ENCODE measurements at places on chromosomes 6 and 20.
A peak's percentile ranks its signal among the peaks of the same experiment; 100 is the strongest.

DNA sequence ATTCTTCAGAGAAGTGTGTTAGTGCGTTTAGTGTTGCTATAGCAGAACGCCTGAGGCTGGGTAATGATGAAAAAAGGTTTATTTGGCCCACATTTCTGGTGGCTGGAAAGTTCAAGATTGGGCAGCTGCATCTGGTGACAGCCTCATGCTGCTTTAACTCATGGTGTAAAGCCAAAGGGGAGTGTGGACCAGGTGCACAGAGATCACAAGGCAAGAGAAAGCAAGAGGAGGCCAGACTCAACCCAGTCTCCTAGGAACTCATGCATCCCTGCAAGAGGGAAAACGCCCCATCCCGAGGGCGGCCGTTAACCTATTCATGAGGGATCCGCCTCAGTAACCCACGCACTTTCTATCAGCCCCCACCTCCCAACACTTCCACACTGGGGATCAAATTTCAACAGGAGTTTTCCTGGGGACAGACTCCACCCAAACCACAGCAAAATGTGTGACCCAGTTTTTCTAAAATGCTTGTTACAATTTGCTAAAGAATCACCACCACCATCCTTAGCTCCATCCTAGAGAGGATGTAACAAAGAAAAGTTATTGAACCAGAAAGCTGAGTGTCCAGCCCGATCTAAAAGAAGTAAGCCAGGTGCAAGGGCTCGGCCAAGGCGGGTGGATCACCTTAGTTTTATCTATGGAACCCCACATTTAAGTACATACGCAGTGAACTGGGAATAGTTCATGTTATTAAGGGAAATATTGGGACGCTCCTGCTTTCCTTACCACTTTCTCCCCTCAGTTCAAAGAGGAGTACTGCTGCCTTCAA is 164.8 kb downstream of the QKI start:
- DNase-seq: peak; percentile 3

DNA sequence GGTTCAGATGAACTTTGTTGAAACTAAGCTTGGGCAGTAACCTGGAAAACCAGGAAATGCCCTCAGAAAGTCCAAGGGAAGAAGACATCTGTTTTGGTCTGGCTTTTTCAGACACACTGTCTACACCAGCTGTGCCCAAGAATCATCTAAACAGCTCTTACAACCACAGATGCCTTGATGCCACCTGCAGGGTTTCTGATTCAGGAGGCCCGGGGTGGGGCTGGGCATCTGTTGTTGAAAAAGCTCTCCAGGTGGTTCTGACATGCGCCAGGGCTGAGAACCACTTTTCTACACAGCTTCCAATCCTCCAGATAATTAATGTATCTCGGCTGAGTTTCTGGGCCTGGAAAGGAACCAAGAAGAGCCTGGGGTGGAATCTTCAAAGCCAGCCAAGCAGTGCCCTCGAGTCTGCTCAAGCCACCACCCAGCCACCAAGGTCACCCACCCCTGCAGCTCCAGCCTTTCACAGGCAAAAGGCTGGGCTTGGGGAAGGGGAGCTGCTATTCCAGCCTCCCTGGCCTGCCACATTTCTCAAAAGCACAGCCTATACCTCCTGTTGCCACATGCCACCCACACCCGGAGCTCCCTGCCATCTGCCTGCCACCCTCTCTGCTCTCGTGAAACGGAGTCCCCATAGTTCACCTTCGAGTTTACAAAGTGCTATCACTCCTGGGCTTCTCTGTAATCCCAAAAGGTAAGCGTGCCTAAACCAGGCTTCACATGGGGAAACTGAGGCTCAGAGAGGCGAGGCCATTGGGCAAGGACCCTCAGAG is 9.4 kb downstream of the MDGA1 start:
- DNase-seq: no peak

- peak; percentile 35 for DNase-seq
These were observed 6.4 kb downstream of the MYLK4 start for GRCh38 chr6:2744209-2744771.

DNA sequence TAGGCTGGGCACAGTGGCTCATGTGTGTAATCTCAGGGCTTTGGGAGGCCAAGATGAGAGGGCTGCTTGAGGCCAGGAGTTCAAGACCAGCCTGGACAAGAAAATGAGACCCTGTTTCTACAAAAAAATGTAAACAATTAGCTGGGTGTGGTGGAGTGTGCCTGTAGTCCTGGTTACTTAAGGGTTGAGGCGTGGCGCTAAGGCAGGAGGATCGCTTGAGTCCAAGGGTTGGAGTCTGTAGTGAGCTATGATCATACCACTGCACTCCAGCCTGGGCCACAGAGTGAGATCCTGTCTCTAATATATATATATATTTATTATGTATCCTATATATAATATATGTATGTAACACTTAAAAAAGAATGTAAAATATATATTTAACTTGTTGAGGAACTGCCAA is 7.9 kb upstream of the ABRACL start:
- DNase-seq: no peak

DNA sequence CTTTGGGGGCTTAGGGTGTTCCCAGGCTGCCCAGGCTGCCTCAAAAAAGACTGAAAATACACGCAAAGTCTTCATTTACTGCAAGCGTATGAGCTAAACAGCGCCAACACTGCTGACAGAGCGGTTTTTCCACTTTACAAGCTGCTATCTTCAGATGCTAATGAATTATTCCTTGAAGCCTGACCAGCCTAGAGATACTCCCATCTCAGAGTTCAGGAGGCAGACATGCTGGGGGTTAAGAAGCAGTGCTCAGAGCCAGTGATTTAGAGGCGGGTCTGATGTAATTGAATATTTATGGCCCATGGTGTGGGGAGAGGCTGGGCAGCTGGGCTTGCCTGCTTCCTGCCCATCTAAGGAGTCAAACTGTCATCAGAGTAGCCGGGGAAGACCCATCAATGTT is 241.4 kb downstream of the SLC24A3 start:
- DNase-seq: no peak

DNA sequence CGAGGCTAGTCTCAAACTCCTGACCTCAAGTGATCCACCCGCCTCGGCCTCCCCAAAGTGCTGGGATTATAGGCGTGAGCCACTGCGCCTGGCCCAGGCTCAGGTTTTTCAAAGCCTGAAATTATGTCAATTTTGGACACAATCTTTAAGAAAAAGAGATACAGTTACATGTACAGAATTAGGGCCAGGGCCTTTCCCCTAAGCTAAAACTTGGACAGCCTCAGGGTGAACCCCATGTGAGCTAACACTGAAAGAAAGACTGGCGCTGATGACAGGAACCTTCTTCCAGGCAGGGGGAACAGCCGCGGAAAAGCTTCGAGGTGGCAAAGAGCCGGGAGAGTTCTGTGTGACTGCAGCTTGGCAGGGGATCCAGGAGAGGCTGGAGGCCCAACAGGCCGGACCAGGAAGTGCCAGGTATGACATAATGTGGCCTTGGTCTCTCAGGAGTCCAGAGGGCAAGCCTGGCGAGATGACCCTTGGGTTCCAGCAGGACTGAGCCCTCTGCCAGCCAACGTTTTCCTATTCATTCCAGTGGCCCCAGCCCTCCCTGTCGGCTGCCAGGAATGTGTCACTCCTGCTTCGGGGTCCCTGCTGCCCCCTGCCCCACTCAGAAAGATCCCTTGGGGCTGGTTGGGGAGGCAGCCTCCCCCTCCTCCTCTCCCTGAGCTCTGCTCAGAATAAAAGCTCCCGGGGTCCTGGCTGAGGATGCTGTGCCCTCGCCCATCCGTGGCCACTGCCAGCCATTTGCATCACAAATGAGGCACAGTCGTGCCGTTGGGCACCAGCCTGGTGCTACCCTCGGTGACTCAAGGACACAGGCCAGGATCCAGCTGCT is 37.3 kb downstream of the RBM38 start:
- no peak for DNase-seq

DNA sequence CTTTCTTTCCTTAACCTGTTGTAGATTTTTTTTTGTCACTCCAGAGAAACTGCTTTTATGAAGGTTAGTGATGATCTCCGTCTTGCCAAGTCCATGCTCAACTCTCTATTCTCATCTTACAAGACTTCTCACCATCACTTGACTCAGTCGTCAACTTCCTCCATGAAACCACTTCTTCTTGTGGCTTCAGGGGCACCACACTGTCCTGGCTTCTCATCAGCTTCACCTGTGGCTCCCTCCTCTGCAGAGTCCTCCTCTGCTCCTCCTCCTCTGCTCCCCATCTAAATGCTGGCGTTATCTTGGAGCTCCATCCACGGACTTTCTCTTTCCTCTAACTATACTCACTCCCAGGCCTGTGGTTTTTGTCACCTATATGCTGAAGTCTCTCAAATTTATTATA is 187.5 kb downstream of the BACH2 start:
- DNase-seq: no peak

GRCh38 chr6:5752391-5752680 is 254.4 kb downstream of the NRN1 start:
- DNase-seq: no peak

DNA sequence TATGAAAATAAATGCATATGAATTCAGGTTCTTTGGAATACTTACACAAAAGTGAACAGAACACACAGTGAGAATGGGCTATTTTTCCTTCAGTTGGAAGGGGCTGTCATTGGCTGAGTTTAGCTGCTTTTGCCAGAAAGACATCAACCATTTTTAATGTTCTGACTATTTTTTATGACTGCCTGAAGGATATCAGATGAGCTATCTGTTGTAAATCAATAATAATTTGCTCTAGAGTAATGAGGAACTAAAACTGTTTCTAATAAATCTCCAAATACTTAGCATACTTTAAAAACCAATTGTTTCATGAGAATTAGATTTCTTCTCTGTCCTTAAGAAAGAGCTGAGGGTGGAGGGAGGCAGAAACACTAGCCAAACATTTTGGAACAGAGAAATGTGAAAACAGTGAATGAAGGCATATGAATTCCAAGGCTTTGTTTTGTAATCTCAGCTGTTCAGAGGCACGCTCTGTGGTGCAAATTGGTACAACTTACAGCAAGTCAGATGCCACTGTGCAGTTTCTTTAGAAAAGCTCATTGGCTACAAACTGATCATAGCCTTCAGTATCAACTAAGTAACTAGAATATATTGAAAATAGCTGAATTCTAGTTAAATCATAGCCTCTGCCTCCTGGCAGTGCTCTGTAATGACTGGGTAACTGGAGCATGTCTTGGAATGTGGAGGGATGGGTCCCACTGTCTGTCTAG is 228.9 kb upstream of the JAG1 start:
- DNase-seq: no peak

DNA sequence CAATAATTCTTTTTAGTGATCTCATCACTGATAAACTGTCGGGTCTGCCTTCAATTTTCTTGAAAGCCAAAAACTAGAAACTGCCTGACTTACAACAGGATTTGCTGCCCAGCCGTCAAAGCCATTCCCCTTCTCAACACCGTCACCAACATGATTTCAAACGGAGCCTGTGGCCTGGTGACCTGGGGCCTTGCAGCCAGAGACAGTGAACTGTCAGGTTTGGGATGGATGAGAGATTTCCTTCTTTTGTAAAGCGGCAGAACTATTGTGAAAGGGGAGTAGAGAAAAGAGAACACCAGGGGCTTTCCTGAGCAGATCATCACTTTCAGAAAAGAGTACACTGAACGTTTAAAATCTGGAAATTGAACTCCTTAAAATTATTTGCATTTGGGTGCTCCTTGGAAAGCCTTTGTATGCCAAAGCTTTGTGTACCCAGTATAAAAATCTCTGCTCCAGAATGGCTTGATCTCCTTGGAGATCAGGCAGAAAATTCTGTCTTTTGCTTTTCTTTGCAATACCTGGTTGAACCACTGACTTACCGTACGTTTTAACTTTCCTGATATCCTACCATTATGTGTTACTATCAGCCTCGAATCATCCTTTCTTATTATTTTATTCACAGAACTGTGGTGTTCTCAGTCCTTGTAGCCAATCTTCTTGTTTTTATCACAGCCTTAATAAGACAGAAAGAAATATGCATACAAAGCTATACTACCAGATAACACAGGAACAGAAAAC is 125.2 kb downstream of the PACRG start:
- no peak for DNase-seq

- no peak for DNase-seq
These were observed 6.4 kb upstream of the MPC1 start for GRCh38 chr6:166389119-166389518.

DNA sequence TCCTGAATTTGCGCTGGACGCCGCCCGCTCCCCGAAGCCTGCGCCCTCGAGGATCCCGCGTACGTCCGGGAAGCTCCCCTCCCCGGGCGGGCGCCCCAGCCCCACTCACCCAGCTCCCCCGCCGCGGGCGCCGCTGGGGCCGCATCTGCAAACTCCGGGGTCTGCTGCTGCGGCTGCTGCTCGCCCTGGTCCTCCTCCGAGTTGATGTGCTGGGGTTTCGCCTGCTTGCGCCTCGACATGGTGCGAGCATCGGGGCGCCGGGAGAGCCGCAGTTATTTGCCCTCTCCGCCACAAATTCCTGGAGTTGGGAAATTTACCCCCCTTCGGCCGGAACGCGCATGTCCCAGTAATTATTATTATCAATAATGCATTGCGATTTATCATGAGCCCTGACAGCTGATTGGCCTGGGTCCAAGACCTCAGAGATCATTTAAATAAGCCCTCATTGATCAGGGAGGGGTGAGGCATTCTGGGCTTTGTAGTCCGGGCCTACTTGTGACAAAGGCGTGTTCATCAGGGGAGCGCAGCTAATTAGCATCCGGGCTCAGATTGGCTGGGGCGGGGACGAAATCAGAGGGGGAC is at the start of gene SALL4:
Gene SALL4, minus strand, starts transcription at position 352 of the 582 bp plus-strand sequence. Its CDS starts 113 bp downstream, at position 239.
- DNase-seq: no peak

DNA sequence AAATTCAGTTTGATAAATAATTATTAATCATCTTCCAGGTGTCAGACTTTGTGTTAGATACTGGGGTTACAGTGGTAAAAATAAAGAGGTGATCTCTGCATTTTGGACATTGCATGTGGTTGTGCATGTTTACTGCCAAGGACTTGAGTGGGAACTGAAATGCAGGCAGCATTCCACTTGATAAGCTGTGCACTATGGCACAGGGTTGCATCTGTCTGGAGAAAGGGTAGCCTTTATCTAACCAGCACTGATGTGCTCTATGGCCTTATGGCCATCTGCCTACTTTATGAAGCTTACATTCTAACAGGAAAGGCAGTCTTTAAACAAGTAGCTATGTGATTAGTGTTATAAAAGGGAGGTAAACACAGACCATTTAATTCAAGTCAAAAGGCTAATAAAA is 53.0 kb upstream of the MLIP start:
- no peak for DNase-seq

GRCh38 chr6:135257631-135258405 is 76.7 kb downstream of the MYB start:
- no peak for DNase-seq

- no peak for DNase-seq
These were observed 14.7 kb downstream of the STK35 start for GRCh38 chr20:2116170-2116940.

DNA sequence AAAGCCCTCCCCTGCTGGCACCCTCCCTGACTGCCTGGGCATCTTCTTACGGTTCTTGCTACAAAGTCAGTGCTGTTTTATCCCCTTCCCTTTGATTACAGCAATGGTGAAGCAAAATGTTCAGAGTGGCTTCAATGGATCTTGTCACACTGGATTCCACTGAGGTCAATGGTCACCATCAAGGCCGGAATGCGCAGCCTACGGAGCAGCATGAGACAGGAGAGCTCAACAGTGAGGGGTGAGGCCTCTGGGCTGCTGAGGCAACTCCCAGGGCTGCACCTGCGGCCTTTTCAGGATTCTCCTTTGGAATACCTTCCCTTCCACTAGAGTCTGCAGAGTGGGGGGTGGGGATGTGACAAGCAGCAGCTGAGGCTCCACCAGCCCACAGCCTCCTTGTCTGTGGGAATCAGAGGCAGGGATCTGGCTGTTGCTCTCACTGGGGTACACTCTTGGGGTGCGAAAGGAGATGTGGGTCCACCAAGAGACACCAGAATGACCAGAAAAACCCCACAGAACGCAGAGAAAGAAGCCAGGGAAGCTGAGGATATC is 40.4 kb upstream of the EMILIN3 start:
- DNase-seq: no peak

GRCh38 chr6:157821342-157822033 is 1.6 kb upstream of the SNX9 start:
- DNase-seq: no peak

GRCh38 chr6:25222006-25222678 is 57.0 kb upstream of the CARMIL1 start:
- DNase-seq: no peak

Measured in KBM-7 (cell line).